Adrenal gland (tissue), 19 donors: ENCODE measurements at places on chromosomes 5 and 9. TPM values are rescaled to one million over a fixed set of nuclear protein-coding genes. Genes with fewer than 3 reads are reported as not detected.

DNA sequence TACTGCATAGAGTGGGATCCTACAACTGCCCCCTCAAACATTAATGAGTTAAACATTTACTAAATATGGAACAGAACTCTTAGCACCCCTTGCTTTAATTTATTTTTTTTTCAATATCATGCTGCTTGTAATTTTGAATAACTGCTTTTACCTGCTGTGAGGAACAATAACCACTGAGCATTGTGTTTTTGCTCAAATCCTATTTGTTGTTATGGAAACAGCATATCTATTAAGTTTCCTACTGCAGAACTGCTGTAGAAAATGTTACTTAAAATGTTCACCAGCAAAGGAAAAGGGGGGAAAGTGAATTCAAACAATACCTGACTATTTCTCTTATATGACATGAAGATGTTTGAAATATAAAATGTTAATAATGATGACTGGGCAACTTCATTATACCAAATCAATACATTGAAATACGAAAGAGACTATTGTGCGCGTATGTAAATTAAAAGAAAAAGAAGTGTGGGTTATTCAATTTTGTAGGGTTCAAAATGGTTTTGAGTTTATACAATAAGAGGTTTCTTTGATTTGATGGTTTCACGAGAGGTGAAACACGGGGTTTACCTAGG lies 1043.8 kb upstream of the NUDT12 start:
- DNase-seq, result no peak

GRCh38 chr5:119036101-119036762 lies 34.7 kb upstream of the DMXL1 start:
- no peak for DNase-seq

GRCh38 chr9:35681341-35682002 lies 7.7 kb downstream of the CA9 start:
- DNase-seq, result no peak

Gene CAMK2A
- 0.64 TPM for polyA plus RNA-seq
